ENCODE measurements at places on chromosomes 12 and 14. TPM values are rescaled to one million over a fixed set of nuclear protein-coding genes. Genes with fewer than 3 reads are reported as not detected.

The IQSEC3 gene
- total RNA-seq: 1.2 TPM

The KCNH3 gene
- total RNA-seq: 2.1 TPM

The DPPA3 gene
- total RNA-seq: not detected

The TSHR gene
- 623 TPM for total RNA-seq

The GALNT16 gene
- 2.2 TPM for total RNA-seq

The NRL gene
- total RNA-seq: 11.7 TPM

The SLC22A17 gene
- 27.5 TPM for total RNA-seq

The NGB gene
- total RNA-seq: not detected
